ENCODE measurements at places on chromosomes 7 and 10.

DNA sequence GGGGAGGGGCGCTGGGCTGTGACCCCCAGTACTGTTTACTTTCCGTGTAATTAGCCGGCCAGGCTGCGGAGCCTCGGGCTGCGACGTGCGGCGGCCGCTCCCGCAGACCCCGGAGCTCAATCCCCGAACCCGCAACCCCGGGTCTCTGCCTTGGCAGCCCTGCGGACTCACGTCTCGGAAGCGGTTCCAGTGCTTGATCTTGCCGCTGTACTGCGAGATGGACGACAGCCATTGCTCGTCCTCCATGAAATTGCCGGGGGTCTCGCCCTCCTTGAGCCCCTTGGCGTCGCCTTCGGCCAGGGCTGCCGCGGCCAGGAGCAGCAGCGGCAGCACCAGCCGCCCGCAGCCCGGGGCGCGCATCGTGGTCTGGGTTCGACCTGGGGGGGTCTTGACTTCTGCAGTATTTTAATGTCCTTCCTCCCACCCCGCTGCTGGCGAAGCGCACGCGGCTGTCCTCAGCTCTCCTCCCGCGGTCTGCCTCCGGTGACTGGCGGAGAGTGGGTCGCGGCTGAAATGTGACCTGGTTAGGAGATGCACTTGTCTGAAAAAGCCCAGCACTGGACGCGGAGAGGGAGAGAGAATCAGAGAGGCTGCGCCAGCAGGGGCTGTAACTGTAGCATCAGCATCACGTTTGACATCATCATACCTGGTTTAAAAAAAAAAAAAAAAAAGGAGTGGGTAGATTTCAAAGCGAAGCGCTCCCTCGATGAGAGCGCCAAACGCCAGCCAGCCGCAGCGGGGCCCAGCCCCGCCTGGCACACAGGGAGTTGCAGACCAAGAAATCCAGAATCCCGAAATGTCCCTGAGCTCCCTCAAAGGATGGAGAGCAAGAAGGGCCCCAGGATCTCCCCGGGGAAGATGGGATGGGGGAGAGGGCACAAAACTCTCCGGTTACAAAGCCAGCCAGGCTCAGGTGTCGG is at the start of gene SPOCK2:
SPOCK2 (minus strand) TSS at position 583 of the 920 bp plus-strand sequence; CDS start at position 360, 223 bp downstream.
- DNase-seq = peak; percentile 42

DNA sequence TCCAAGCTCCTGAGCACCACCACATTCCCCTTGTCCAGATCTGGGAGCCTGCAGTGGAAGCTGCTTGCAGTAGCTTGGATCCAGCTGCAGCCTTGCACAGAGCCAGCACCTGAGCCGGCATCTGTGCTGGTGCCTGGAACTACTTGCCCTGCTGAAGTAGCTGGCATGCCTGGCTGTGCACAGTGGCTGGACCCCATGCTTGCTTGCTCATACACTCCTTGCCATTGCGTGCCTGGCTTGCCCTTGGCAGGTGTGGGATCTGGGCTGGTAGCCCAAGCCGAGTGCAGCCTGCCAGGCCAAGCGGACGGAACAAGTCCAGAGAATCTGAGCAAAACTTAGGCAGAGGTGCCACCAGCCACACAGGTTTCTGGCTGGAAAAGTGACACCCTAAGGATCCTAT is 759.9 kb downstream of the IPMK start:
- no peak for DNase-seq

DNA sequence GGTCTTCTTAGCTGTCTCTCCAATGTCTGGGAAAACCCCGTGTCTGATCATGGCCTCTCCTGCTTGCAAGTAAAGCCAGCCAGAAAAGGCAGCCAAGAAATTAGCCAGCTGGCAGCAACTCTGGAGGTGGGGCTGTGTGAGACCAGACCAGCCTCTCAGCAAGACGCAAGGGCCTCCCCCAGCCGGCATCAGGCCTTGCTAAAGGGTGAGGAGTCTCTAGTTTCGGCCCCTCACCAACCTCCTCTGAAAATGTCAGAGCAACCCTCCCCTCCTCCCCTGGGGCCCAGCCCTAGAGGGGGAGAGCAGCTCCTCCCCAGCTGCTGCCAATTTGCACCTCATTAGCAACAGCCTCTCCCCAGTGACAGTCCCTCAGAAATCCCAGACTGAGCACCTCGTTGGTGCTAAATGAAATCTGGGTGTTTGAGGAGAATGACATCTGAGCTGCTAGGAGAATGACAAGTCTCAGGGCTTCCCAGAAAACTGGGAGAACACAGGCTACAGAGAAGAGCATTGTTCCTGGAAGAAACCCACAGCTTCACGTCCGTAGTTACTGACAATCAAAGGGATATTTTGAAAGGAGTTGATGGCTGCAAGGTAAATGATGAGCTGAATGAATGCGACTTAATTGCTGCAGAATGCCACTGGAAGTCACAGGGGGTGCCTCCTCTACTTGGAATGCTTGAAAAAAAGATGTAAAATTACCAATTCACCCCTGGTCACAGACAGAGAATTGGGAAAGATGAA is 25.9 kb downstream of the DGKI start:
- no peak for DNase-seq

DNA sequence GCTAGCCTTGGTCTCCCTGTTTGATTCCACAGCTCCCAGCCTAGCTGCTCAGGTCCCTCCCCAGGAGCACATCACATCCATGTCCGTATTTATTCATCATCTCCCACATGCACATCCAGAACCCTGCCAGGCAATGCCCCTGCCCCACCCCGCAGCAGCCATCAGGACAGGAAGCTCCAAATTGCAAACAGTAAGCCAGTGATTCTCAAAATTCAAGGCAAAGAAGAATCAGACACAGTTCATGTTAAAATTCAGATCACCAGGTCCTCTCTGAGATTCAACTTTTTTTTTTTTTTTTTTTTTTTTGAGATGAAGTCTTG is 17.7 kb downstream of the LRRC20 start:
- no peak for DNase-seq

- peak; percentile 15 for DNase-seq
These were observed 59.7 kb upstream of the RAB11FIP2 start for GRCh38 chr10:118106426-118106825.

GRCh38 chr10:46229144-46229563 is 57.6 kb upstream of the ANTXRL start:
- peak; percentile 72 for DNase-seq

GRCh38 chr7:42831718-42832522 is 80.0 kb downstream of the C7orf25 start:
- peak; percentile 40 for DNase-seq

GRCh38 chr10:22615819-22616499 is 98.4 kb downstream of the PIP4K2A start:
- peak; percentile 61 for DNase-seq

GRCh38 chr10:71247414-71247705 is 35.0 kb downstream of the UNC5B start:
- DNase-seq = no peak

DNA sequence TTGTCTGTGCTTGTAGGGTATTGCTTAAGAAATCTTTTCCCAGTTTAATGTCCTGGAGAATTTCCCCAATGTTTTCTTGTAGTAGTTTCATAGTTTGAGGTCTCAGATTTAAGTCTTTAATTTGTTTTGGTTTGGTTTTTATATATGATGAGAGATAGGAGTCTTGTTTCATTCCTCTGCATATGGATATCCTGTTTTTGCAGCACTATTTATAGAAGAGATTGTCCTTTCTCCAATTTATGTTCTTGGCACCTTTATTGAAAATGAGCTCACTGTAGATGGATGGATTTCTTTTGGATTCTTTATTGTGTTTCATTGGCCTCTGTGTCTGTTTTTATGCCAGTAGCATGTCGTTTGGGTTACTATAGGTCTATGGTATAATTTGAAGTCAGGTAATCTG is 20.2 kb downstream of the ADIRF start:
- no peak for DNase-seq

DNA sequence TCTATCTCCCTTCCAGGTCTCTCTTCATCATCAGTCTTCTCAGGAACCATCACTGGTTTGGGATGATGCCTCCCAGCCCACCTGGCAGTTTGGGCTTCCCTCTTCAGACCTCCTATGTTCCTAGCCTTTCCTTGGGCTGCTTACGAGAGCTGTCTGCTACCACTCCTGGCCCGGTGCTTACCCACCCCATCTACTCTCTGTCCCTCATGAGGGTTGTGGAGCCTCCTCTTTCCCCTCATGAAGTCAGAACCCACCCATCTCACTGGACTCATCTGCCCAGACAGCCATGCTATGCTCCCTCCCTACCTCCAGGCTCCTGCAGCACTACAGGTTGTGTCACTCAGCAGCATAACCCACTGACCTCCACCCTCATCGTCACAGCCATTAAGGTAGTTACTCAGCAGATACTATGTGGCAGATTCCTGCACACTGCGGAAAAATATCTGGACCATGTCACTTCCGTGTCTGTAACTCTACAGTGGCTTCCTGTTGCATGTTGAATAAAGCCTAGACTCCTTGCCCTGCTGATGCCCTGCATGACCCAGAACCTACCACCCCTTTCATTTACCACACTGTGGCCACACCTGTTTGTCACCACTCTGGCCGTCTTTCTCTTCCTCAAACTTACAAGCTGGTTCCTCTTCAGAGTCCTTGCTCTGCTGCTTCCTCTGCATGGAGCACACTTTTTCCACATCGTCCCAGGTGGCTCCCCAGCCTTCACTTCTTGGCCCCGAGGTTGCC is 2.0 kb downstream of the DBNL start:
- no peak for DNase-seq

GRCh38 chr7:81175275-81175940 is 256.6 kb upstream of the SEMA3C start:
- DNase-seq = no peak

DNA sequence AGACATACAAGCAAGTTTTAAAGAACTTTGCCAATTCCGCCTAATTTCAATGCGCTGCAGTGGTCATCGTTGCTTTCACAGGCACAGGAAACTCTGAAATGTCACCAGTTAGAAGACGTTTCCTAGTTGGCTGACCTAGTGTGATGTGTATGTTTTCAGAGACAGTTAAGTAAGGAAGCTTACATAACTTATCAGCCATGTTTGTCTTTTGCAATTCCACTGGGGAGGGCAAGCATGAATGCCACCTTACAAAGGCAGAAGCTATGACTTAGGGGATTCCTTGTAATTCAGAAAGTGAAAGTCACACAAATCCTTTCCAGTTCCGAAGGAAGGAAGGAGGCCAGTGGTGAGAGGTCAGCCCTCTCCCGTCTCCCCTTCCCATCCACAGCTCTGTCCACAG is 15.0 kb upstream of the NPS start:
- no peak for DNase-seq

DNA sequence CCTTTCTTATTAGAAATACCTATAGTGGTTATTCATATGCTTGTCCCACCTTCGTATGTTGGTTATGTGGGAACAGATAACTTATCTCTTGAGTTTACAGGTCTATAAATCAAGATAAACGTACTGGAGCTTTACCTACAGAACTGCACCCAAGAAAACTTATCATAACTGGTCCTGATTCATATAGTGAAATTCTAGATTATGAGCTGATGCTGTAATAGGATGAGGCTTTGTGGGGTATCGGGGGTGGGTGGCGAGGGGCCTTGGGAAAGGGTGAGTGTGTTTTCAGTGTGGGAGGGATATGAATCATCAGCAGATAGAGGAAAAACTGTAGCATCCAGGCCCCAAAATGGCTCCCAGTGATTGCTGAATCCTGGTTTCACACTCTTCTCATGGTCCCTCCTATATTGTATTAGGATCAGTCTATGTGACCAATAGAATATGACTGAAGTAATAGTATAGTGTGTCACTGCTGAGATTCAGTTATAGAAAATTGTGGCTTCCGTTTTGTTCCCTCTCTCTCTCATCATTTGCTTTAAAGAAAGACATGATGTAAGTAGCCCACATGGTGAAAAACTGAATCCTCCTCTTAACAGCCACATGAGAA is 706.8 kb upstream of the LRRTM3 start:
- no peak for DNase-seq

DNA sequence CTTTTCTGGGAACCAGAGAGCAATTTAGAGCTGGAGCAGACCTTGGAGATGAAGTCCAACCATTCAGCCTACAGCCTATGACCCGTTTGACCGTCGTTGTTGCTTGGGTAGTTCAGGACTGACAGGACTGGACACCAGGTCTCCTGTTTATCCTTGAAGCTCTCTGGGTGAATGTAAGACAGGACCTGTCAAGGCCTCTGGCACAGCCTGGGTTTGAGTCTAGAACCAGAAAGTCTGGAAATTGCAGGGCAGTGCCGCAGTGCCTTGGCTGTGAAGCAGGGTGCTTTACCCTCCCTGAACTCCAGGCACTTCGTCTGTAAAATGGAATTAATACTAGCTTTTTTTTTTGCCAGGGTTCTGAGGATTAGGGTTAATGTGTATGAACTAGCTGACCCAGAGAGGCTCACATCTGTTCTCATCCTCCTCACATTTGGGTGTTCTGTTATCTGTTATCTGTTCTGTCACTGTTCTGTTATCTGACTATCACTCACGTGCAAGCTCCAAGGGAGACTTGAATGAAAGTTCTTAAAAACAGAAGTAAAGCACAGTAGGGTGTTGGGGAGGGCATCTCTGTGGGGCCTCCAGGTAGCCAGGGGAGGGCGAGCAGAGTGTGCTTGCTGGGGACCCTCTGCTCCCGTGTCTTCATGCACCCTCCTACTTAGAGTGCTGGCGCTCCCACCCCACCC is 9.9 kb downstream of the BLVRA start:
- no peak for DNase-seq

- no peak for DNase-seq
These were observed 311.1 kb downstream of the HPSE2 start for GRCh38 chr10:98924526-98924925.

- no peak for DNase-seq
These were observed 87.6 kb upstream of the NEBL start for GRCh38 chr10:20984662-20985061.

GRCh38 chr10:21518149-21518640 is 7.3 kb downstream of the SKIDA1 start:
- DNase-seq = no peak

GRCh38 chr7:73988197-73988596 is 39.8 kb upstream of the ELN start:
- peak; percentile 55 for DNase-seq

DNA sequence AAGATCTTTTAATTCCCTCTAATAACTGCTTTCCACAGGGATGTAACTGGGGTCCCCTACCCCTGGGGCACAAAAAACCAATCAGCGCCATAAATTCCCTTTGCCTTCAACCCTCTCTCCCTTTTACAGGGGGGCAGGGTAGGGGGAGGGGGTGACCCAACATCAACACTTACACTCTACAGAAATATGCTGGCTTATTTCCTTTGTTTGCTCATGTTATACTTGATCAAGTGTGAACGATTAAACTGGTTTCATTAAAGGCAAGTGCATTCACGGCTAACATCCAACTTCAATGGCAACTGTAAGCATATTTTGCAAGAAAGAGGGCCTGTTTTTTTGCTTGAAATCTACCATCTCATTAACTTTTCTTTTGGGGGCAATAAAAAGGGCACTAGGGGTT is 2.9 kb downstream of the CTBP2 start:
- DNase-seq = no peak

GRCh38 chr7:7228967-7229366 is 46.6 kb downstream of the C1GALT1 start:
- DNase-seq = no peak

GRCh38 chr7:95055295-95055694 is 147.9 kb downstream of the PPP1R9A start:
- no peak for DNase-seq

GRCh38 chr10:24605141-24605540 is 118.5 kb downstream of the ARHGAP21 start:
- no peak for DNase-seq

Data from Calu3 (cell line).